SK-N-SH (cell line): ENCODE measurements at places on chromosomes 2 and 18.
A peak's percentile ranks its signal among the peaks of the same experiment; 100 is the strongest.

DNA sequence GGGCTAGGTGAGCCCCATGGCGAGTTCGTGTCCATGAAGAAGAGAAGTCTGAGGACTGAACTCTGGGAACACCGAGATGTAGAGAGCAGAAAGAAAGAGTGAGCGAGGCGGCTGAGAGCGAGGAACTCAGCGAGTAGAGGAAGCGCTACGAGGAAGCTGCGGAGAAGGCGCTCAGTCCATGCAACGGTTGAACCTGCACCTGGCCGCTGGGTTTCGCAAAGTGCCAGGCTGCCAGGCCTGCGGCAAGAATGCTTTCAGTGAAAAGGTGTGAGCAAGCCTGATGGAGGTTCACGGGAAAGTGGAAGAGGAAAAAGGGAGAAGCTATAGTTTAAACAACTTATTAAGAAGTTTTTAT is 251.0 kb upstream of the TMEM200C start:
- no peak for DNase-seq

- DNase-seq: no peak
These were observed 28.6 kb upstream of the PPP4R1 start for GRCh38 chr18:9642799-9643462.

DNA sequence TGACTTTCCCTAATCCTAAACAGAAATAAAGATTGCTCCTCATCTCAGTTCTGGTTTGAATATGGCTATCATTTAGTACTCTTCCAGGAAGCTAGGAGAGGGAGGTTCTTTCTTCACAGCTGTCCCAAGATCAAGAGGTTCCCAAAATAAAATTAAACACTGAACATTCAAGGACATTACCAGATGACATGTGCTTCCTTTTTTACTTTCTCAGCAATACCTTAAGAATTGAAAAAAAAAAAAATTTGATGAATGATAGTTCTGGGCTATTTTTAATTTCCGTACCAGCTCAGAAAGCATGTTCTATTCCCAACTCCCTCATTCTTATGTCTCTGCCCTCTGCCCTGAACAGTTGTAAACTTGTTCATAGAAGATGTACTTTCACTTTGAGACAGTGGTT is 61.7 kb upstream of the MYL1 start:
- DNase-seq: no peak

DNA sequence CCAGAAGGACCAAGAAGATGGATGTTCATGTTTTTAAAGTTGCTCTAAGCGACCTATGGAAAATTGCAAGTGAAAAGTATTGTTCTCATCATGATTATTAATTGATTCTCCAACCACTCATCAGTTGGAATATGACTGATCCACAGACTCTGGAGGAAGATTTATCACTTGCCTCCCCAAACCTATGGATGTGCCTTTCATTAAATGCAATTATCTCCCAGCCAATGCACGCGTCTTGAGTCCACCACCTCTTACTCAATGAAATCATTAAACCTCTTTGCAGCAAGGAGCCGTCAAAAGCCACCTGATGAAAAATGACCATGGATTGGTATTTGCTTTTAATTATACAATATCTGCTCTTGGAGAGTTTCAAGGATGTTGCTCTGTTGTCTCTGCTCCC is 165.6 kb downstream of the LRRTM1 start:
- DNase-seq: no peak

DNA sequence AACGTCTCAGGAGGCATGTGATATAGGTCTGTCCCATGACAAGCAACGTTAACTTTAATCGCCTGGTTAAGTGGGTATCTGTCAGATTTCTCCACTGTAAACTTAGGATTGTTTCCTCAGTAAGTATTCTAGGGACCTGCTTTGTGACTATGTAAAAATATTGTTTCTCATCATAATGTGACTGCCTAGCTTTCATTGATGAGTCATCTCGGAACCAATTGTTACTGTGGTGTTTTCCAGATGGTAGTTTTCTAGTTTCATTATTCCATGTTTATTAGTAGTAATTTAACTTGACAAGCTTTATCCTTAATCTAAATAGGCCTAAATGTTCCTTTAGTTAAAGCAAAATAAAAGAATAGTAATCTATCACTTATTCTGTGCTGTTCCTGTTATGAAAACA is 28.2 kb upstream of the GATA6 start:
- DNase-seq: no peak

GRCh38 chr2:241818943-241819270 is 9.9 kb downstream of the NEU4 start:
- no peak for DNase-seq

DNA sequence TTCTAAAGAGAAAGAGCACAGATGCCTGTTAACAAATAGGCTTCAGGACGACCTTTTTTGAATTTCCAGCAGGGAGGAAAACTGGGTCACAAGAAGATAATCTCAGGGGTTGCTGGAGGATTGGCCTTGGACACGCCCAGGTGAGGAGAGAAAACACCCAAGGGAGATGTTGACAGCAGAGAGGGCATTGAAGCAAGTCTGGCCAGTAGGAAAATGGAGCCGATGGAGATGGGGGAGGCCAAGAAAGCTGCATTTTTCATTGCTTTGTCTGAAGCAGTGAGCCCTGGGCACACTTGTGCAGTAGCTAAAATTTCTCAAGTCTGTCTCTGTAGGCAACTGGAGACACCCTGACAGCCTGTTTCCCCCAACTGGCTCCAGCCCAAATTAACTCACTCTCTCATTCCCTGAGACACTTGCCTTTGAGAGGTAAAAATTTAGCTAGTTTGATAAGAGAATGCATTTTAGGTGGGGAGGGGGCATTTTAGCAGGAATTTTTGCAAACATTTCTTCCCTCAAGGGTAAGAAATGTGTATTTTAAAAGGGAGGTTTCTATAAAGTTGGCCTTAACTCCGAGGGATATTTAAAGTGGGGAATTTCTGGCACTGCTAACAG is 165.5 kb downstream of the TGIF1 start:
- no peak for DNase-seq

DNA sequence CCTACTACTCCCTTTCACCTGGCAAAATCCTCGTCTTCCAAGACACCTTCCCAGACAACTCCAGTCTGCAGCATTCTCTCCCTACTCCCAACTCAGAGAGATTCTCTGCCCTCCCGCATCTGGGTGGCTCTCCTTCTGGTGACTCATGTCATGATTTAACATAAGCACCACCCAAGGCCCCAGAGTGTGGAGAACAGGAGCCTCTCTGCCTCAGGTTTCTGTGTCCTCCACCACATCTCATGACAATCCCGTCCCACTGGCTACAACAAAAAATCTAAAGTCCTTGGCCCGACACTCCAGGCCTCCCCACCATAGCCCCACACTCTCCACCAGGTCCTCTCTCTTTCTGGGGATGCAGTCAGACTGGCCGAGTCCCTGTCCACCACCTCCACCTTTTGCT is 197.1 kb downstream of the BCL11A start:
- no peak for DNase-seq

DNA sequence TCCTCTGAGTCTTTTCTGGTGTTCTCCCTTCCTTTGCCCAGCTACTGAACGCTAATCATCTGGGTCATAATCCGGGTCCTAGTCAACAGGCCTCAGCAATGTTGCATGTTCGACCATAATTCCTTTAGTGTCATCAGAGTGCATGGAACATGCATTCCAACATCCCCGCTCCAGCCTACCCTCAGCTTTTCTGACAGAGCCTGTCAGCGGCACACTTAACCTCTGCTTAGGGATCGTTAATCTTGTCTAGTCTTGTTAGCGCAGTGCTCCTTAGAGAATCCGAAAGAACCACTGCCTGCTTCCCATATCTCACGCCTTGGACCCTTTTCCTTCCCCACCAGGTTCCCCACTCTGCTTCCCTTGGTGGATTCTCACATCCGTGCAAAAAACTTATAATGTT is 767.9 kb upstream of the ID2 start:
- DNase-seq: no peak

DNA sequence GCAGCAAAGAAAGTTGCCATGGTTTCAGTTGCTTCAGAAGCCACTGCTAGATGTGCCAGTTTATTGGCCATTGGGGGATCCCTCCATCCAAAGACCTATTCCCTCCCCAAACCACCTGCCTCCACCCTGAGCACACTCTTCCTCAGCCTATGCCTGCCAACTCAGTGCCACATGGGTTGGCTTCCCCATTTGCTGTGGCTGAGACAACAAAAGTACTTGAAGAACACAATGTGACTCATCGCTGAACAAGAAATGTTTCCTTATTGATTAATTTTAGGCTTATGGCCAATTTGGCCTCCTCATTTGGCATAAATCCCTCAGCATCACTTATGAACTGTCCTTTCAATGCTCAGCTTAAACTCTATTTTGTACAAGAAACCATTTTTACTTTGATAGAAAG is 215.9 kb downstream of the TMEM247 start:
- no peak for DNase-seq

- no peak for DNase-seq
These were observed 58.4 kb downstream of the ITGB1BP1 start for GRCh38 chr2:9364791-9365497.

DNA sequence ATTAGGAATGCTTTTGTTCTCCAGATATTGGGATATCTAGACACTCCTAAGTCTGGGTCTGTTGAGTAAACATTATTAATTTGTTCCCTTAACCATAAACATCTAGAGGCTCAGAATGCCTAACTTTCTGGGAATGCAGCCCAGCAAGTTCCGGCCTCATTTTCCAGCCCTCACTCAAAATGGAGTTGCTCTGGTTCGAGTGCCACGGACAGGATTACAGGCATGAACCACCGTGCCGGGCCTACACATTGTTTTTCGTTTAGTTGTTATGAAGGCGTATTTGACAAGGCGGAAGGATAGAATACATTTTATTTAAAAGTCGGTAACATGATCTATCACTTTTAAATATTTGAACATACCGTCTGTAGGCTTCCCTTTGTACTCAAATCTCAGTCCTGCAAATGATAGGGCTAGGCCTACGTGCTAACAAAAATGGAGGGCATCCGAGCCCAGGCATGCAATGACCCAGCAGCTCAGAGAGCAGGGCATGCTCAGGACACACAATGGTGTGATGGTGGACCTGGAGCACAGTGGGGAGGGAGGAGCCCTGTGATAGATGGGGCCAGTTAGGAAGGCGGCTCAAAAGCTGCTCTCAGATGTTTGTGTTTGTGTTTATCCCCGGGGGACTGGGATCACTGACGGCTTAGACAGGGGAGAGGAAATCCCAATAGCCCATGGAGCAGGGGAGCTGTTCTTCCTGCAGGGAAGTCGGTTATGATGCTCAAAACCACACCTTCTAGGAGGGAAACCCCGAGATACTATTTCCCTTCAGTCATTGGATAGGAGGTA is 2.9 kb upstream of the SCYGR1 start:
- DNase-seq: no peak

GRCh38 chr18:59697236-59697932 is at the start of gene CCBE1:
CCBE1 (minus strand) TSS chr18:59697423.
- DNase-seq: peak; percentile 70

DNA sequence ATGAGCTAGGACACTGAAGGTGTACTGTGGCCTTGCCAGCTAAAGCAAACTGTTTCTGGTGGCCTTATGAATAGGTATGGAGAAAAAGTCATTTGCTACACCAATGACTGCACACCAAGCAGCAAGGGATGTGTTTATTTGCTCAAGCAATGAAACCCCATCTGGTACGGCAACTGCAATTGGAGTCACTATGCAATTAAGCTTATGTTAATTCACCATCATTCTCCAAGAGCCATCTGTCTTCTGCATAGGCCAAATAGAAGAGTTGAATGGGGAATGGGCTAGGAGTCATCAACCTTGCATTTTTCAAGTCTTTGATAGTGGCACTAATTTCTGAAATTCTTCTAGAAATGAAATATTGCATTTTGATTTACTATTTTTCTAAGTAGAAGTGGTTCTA is 372.0 kb downstream of the KCNJ3 start:
- DNase-seq: no peak

GRCh38 chr2:151334082-151334815 is 23.1 kb upstream of the TNFAIP6 start:
- DNase-seq: peak; percentile 49

DNA sequence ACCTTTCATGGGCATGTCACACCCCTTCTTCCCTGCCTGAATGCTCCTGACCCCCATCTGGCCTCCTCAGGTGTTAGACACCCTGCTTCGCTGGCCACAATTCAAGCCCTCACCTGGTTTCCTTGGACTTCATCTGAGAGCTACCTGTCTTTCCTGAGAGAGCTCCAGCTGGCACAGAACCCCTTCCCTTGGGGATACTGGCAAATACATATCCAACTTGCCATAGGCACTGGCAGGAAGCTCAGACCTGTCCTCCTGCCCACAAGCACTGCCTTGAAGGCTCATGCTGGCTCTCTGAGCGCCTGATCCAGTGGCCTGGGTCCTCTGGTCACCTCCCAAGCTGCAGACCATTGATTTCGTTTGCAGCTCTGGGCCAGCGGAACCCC is 74.1 kb upstream of the MAP4K3 start:
- DNase-seq: no peak

- DNase-seq: peak; percentile 84
These were observed 39.3 kb downstream of the LCT start for GRCh38 chr2:135797497-135798274.
